ENCODE measurements at places on chromosomes 2 and 18.

GRCh38 chr2:181770150-181770549, 89.8 kb upstream of the NEUROD1 start:
- DNase-seq = no peak

DNA sequence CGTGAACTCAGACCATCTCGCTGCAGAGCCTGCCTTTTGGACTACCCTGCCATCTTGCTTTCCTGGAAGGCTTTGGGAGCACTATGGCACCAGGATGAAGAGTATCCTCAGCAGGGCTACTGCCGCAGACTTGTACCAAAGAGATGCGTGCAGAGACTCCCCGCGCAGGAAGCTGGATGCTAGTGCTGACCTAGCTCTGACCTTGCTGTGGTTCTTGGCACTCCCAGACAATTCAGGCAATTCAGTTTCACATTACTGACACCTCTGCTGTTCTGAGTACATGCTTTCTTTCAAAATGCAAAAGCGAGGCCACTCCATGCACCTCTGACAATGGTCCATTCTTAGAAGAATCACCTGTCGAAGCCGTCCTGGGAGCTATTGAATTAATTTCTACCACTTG, 251.5 kb upstream of the MEX3C start:
- no peak for DNase-seq

GRCh38 chr2:88226754-88227153, 56.6 kb downstream of the THNSL2 start:
- no peak for DNase-seq

DNA sequence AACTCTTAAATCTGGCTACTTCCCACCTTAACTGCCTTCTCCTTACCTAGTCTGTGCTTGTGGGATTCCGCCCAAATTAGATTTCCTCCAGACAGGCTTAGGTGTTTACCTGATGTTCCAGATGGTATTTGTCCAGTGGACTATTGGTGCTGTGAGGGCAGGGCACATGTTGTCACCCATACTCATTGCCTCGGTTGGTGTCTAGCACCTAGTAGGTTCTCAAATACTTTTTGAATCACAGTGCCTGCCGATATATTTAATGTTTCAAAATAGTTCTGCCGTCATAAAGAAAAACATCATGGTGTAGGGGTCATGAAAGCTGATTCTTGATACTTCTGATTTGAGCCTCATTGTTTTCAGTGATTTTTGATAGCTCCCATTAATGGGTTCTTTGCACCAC, 1.1 kb downstream of the SEPTIN2 start:
- no peak for DNase-seq

GRCh38 chr2:239459606-239460005, 58.8 kb upstream of the HDAC4 start:
- DNase-seq = no peak

GRCh38 chr2:12797815-12798214, 81.1 kb downstream of the TRIB2 start:
- no peak for DNase-seq

GRCh38 chr2:78980152-78980465, 45.4 kb upstream of the REG3G start:
- no peak for DNase-seq

GRCh38 chr2:156800065-156800653, 364.0 kb downstream of the GPD2 start:
- no peak for DNase-seq

GRCh38 chr2:33047939-33048338, 101.2 kb downstream of the LTBP1 start:
- DNase-seq = no peak

DNA sequence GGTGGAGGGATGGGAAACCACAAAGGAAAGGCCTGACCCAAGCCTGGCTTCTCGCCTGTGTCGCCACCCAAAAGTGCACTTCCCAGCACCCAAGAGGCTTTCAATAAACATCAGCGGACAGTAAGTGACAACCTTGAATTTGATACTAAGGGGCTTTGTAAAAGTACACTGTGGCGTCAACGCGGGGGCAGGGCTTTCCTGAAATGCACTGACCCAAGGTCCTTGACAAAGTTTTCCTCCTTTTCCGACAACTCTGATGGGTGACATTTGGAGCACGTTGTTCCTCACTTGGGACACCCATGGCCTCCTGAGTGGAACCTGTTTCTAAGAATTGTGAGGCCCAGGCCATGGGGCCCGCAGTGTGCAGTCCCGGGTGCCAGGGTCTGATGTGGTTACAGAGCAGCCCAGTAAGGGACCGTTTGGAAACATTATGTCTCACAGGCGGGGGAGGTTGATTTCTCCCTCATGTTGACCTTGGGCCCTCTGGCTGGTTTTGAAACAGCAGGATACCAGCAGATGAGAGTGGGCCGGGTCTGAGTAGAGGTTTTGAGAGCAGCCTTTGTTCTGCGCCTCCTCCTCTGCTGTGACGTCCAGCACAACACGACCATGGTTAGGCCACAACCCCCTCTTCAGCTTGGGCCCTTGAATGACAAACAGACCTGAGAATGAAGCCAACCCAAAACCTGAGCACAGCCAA, 2.8 kb upstream of the ZBTB14 start:
- no peak for DNase-seq

DNA sequence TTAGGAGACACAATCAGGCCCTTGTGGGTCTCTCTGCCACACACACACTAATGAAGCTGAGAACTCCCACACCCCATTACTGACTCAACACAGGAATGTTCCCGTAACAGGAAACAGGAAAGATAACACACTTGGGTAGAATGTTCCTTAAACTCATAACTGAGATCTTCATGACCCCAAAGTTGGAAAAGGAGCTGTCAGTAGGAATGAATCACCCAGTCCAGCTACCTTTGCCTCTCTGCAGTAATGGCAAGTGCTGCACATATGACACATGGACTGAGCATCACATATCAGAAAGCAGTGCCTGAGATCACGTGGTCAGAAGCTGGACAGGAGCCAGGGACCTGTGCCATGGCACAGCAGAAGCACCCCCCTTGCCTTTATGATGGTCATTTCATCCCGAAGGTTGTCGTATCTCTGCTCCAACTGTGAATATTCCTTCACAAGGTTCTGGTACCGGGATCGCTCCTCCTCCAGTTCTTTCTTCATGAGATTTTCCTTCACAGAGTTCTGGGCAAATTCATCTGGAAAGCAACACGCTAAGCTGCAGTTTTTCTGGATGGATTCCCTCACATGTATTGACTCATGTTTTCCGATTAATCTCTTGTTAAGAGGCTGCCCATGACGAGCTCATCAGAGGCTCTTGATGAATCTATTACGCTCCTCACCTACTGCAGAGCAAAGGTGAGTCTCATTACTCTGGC, 65.4 kb upstream of the ACAA2 start:
- DNase-seq = no peak

GRCh38 chr2:195212586-195212985, 444.4 kb upstream of the SLC39A10 start:
- DNase-seq = no peak

GRCh38 chr2:85106489-85107180, 26.6 kb upstream of the TCF7L1 start:
- no peak for DNase-seq

DNA sequence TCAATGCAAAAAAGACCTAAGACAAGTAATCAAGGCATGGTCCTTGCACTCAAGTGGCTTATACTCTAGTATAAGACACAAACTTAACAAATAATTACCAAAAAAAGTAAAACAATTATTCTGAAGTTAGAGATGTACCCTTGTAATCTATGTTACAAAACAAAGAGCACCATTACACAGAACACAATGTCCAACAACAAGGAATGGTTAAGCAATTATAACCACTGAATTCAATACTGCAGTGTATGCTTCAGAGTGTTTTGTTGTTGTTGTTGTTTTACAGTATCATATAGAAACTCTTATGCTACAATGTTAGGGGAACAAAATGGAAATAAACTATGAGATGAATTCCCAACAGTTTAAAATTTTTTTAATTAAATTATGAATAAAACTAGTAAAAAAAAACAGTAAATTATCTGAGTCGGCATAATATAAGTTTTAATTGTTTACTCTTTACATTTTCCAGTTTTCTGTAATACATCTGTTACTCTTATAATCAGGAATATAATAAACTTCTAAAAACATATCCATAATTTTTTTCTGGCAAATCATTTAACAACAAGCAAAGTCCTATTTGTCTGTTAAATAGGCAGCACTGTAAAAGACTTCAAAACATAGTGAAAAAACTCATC, 29.2 kb downstream of the ROCK2 start:
- DNase-seq = no peak

- no peak for DNase-seq
Measured at GRCh38 chr18:56462276-56462675, 176.1 kb downstream of the TXNL1 start.

GRCh38 chr18:63128237-63128974, 191.2 kb downstream of the BCL2 start:
- no peak for DNase-seq

- DNase-seq = no peak
Measured at GRCh38 chr2:65275141-65275915, 47.7 kb downstream of the ACTR2 start.

DNA sequence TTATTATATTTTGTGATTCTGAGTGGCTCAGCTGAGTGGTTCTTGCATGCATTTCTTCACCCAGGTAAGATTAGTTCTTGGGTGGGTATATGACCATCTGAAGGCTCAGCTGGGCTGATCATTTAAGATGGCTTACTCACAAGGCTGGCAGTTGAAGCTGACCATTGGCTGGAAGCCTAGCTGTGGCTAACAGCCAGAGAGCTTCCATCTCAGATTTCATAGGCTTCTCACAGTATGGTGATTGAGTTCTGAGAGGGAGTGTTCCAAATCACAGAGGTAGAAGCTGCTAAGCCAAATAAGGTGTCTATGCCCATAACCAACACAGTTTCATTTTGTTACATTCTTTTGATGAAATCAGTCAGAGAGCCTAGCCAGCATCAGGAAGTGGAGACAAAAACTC, 117.4 kb upstream of the RPRM start:
- no peak for DNase-seq

- no peak for DNase-seq
Measured at GRCh38 chr2:627340-627709, 49.9 kb downstream of the TMEM18 start.
